ENCODE measurements at places on chromosomes 6 and 20.
A peak's percentile ranks its signal among the peaks of the same experiment; 100 is the strongest.

- DNase-seq: no peak
These were observed 37.1 kb upstream of the GRM4 start for GRCh38 chr6:34182751-34183531.

GRCh38 chr6:7818257-7819214 lies 92.1 kb downstream of the TXNDC5 start:
- DNase-seq: peak; percentile 62

DNA sequence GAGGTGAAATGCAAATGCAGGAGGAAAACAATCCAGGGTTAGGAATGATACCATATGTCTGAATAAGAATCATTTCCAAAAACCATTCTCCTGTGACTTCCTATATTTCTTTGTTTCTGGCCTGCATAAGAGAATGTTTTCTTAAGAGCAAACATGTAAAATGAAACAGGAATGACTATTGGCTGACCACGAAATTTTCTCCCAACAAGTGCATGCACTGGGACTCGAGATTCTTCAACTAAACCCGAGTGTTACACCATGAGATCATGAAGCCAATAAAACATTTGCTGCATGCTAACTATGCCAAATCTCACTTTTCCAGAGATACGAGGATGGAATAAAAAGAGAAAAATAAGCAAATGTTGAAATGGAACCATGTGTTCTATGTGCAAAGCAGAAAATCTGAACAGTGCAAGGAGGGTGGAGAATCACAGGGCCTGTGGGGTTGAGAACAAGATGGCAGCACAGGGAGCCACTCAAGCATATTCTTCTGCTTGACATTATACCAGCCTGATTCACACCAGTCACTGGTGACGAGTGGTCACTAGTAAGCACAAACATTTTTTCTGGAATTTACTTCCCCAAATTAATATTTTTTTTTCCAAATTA lies 212.2 kb upstream of the FOXA2 start:
- DNase-seq: peak; percentile 85

DNA sequence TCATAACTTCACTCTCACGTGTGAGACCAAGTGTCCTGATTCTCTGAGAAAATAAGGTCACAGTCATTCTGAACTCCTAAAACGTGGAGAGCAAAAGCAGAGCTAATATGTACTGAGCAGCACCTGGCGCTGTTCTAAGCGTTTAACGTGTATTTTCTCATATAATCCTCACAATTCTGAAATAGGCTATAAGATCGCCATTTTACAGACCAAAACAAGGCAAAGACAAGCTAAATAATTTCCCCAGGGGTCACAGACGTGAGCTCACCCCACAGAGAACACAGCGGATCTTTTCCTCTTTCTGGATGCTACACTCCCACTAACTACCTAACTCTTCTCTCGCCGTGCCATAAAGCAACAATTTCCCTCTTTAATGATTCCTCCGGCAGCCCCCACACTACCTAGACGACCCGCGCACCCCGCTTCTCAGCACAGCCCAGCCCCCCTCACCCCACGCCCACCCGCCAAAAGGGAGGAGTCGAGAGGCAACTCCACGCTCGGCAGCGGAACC lies 636 bp downstream of the SUPT3H start:
- no peak for DNase-seq

GRCh38 chr6:166439366-166440091 lies 56.8 kb upstream of the MPC1 start:
- DNase-seq: no peak

DNA sequence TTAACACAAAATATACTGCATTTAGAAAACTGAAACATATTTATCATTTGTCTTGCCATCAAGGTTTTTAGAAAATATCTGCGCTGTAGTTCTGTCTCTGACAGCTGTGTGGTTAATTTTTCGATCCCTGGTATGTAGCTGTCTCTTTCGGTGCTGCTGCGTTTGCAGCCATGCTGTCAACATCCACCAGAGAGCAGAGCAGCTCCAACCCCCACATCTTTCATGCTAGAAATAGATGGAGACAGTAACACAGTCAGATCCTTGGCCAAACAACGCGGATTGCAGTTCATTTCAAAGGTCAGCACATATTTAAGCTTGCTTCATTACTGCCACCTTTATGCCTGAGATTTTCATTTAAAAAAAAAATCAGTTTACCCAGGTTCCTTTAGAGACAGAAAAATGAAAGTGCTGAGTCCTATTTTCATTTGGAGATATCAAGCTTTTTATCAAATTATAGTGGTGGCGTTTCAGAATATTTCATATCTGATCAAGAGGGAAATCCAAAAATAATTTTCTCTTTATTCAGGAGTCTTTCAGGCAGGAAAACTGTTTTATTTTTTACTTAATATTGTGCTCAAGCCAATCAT lies 157.7 kb upstream of the MMS22L start:
- peak; percentile 42 for DNase-seq

GRCh38 chr6:109420751-109421150 lies 19.7 kb downstream of the PPIL6 start:
- DNase-seq: no peak

- DNase-seq: peak; percentile 4
These were observed 359.9 kb upstream of the EPHA7 start for GRCh38 chr6:93779086-93779841.

- DNase-seq: no peak
These were observed 45.5 kb upstream of the HLA-E start for GRCh38 chr6:30443657-30444450.

DNA sequence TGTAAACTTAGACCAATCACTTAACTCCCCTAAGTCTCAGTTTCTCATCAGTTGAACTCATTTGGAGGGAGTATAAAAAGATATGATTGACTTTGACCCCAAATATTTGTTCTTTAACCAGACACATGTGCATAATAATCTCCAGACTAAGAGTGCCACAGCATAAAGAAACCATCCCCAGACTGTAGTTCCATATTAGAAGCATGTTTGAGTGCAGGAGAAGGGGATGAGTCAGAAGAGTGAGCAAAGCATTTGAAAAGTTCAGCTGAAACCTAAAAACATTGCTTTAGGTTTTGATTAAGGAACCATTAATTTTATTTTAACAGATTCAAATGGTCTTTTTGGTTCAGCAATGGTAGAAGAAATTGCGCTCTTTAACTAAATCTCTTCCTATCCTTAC lies 654.8 kb downstream of the UTRN start:
- DNase-seq: no peak

DNA sequence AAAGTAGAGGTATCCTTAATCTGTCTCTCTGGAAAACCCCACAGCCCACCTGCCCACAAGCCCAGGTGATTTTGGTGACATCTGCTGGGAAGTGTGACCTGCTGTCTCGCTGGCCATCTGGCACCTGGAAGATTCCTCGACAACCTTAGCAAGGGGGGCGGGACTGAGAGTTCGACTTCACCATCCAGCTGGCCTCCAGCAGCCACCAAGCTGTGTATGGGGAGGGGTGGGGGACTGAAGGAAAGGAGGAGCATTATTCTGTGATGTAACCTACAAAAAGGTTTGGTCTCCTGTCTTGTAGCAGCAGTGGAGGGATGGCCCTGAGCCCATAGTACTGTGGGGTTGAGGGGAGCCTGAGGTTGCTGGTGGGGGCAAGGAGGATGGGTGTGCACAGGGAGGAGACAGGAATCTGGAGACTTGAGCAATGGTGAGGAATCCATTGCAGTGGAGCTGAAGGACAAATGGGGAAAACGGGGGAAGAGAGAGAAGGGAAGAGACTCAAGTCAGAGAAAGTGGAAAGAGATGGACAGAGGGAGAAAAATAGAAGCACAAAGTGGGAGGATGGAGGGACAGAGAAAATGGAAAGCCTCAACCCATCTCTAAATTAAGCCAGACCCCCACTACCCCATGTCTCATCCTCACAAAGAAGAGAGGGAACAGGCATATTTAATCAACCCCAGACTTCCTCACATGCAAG lies 4.0 kb downstream of the LY6G6F start:
- DNase-seq: no peak

GRCh38 chr6:149081281-149081680 lies 236.2 kb upstream of the TAB2 start:
- no peak for DNase-seq

GRCh38 chr6:160007611-160008010 lies 38.7 kb downstream of the IGF2R start:
- no peak for DNase-seq

- DNase-seq: no peak
These were observed 32.1 kb upstream of the OPN5 start for GRCh38 chr6:47749757-47750156.

GRCh38 chr6:32603888-32604287 lies 14.2 kb upstream of the HLA-DRB1 start:
- no peak for DNase-seq

GRCh38 chr6:7129784-7130569 lies 22.2 kb downstream of the RREB1 start:
- DNase-seq: no peak

DNA sequence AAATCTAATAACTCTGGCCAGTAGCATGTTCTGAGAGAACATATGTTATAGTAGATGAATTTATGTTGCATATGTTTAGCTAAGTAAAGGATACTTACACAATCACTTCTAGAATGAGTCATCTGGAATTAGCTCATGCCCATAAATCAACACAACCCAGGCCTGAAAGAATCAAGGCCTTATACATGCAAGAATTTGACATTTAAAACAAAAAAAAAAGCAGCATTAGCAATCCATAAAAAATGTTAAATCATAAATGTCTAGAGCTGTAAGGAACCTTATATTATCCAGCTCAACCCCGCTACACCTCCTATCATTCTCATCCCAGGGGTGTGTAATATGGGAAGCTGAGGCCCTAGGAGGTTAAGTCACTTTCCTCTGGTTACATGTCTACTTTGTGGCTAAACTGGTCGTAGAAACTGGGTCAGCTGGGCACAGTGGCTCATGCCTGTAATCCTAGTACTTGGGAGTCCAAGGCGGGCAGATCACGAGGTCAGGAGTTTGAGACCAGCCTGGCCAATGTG lies 105.2 kb upstream of the CARMIL1 start:
- DNase-seq: peak; percentile 51

DNA sequence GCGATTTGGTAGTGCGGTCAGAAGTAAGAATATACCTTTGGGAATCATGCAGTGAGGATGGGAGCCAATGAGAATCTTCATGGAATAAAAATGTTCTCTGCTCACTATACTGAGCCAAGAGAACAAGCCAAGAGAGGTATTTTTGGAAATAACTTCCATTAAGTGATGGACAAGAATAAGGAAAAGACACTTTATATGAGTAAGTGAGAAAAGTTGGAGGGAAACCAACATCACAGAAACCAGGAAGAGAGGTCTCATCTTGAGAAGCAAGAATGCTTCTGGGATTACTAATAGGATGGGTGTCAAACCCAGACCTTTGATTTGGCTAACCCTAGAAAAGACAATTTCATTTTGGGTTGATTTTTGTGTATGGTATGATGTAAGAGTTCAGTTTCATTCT lies 181.2 kb upstream of the JAG1 start:
- DNase-seq: peak; percentile 54

- DNase-seq: no peak
These were observed 86.3 kb downstream of the SLC22A23 start for GRCh38 chr6:3370361-3371221.

- no peak for DNase-seq
These were observed 45.1 kb downstream of the KHDC1L start for GRCh38 chr6:73180076-73180738.

DNA sequence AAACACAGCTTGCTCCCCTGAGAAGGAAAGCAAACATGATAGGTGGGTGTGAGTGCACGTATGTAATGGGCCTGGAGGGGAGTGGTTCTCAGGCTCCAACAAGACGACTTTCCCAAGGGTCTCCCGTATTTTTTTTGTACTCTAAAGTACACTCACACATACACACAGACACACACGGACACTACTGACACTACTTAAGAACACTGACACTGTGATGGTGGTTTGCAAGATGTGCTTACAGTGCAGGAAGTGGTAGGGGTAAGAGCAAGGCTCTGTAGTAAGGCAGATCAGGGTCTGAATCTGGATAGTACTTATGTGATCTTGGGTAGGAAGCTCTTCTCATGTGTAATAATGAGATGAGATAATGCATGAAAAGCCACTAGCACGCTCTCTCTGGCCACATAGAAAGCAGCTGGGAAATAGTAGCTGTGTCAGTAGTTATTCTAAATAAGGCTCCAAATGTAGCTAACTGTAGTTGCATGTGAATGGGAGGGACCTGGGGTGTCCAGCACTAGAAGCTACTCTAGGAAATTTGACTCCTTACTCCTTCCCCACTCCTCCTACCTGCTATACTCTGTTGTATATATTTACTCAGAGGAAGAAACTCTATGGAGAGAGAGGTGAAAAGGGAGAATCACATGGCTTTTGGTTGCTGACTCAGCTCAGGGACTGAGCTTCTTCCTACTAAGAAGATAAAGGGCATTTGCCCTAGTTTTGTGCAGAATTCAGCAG lies 8.4 kb upstream of the ZBTB24 start:
- DNase-seq: peak; percentile 32

- no peak for DNase-seq
These were observed 11.3 kb downstream of the CYP24A1 start for GRCh38 chr20:54162378-54163009.

DNA sequence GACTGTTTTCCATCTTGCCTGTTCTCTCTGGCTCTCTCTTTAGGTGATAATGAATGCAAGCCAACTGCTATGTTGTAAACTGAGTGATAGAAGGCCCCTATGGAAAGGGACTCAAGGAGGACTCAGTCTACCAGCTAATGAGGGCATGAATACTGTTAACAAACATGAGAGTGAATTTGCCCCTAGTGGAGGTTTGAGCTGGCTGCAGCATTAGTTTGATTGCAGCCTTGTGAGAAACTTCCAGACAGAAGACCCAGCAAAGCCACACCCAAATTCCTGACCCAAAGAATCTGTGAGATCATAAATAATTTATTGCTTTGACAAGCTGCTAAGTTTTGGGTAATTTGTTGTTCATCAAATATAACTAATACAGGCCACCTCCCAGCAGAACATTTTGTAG lies 50.0 kb upstream of the PLCB1 start:
- peak; percentile 12 for DNase-seq

GRCh38 chr6:165717732-165718465 lies 54.9 kb upstream of the PDE10A start:
- DNase-seq: no peak

DNA sequence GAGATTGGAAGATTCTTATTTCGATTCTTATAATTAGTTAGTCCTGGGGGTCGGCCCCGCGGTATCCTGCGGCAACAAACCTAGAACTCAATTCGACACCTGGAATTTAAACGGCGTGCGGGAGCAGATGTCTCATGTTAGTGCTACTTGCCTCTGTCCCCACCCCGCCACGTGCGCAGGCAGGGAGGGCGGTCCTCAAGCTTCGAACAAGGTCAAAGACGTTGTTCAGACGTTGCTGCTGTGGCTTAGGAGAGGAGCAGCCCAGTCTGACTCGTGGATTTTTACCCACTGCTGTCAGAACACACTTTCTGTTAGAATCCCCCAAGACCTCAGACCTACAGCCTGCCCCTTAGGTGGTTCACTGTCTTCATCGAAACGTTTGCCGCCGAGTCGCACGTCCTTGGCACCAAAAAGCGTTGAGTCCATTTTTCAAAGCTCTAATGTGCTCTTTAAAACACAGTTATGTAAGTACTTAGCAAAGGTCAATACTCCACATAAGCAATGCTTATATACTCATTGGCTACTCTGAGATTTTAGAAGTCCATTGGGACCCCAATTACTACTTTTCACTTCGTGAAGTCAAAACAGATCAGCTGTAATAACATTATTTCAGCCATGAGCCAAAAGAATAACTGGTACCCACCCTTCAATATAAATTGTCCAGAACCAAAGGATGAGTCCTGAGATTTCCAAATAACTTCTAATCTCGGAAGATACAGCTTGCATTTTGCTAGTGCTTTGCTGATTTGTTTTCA lies 2.7 kb upstream of the C6orf62 start:
- DNase-seq: no peak

GRCh38 chr6:105757512-105758200 lies 328.5 kb upstream of the PRDM1 start:
- no peak for DNase-seq

- no peak for DNase-seq
These were observed 140.0 kb upstream of the ATXN1 start for GRCh38 chr6:16901306-16901705.

- peak; percentile 51 for DNase-seq
These were observed 24.9 kb upstream of the FUCA2 start for GRCh38 chr6:143536461-143536865.
